ENCODE measurements at places on chromosomes 7 and 10.

DNA sequence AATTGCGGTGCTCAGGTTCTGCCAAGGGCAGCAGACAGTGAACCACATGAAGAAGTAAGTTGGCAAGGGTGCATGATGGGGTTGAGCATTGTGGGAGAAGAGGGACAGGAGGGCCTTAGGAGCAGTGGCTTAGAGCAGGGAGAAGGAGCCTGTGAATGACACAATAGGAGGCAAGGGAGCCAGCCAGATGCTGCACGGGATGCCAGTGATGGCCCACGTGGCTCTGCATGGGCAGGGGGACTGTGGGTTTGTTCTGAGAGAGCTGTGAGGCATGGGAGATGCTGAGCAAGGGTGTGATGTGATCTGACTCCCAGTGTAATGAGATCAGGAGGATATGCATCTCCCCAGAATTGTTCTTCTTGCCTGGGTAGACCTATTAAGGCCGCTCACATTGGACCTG lies 60.9 kb downstream of the C10orf90 start:
- no peak for DNase-seq

DNA sequence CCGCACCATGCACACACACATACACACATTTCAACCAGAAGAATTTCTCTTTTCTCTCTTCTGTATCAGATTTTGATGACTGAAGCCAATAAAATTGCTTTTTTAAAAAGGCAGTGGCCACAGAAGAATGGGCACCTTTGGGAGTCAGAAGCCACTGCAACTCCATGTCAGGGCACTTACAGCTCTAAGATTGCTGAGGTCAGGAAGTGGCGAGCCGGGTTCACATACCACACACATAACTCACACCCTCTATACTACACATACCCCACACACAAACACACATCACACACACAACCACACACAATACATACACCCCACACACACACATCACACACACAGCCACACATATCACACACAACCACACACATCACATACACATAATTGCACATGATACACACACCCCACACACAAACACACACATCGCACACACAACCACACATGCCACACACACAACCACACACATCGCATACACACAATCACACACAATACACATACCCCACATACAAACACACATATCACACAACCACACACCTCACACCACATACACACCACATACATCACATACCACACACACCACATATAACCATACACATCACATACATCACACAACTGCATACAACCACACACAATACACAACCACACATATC lies 31.2 kb downstream of the GPRIN2 start:
- no peak for DNase-seq

- no peak for DNase-seq
Measured at GRCh38 chr10:98339799-98340198, 71.8 kb upstream of the LOXL4 start.

- no peak for DNase-seq
Measured at GRCh38 chr10:133140417-133141143, 19.4 kb upstream of the KNDC1 start.

- DNase-seq = no peak
Measured at GRCh38 chr7:44311561-44312495, 13.6 kb downstream of the CAMK2B start.

DNA sequence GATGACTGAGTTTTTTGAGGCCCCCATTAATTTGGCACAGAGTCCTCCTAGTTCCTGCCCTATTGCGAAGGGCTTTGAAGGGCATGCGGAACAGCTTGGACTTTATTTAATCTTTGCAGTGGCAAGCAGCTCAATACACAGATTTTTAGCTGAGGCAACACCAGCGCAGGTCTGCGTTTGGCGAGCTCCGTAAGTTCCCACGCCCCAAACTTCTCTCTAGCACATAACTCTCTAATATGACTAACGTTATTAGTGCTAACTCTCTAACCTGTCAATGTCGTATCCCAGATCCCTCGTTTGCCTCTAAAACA lies 366 bp upstream of the TAF3 start:
- peak; percentile 52 for DNase-seq

GRCh38 chr10:86664341-86665217 lies 3.7 kb upstream of the LDB3 start:
- DNase-seq = no peak

- peak; percentile 80 for DNase-seq
Measured at GRCh38 chr10:97869091-97870042, 19.7 kb downstream of the GOLGA7B start.

DNA sequence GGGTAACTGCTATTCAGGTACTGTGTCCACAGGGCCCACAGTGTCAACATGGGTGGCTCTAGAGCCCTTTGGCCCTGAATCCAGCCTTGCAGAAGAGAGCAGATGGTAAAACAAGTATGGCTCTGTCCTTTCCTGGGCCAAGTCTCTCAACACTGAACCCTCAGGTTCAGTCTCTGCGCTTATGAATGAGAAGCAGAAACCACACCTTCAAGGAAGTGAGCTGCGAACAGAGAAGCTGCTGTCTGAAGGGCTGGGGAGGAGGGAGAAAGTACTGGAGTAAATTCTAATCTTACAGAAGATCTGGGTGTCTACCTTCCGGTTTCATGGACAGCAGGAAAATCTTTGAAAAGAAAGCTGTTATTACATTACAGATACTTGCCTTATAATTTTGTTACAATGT lies 4.1 kb downstream of the TBRG4 start:
- no peak for DNase-seq

- DNase-seq = no peak
Measured at GRCh38 chr10:2212244-2212834, 475.0 kb upstream of the ADARB2 start.

DNA sequence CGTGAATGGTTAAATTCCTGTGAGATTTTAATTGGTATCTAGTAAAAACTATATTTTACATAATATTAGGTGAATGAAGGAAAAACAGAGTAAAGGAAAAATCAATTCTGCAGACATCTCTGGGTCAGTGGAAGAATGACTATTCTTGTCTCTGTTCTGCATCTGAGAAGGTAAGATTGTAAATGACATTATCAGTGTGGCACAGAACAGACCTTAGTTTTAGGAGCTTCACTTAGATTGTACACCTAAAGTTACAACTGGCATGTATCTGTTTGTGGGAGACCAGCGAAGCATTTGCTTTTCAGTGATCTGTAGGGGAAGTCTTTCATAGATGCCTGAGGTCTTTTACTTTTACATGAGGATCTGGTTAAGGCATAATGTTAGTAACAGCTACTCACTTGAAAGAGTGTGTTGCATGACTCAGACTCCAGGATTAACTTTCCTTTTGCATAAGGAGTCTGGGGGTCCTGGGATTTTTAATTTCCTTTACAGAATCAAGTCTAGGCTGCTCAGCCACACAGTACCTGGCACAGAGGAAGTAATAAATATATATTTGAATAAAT lies 56.2 kb downstream of the JMJD1C start:
- DNase-seq = no peak

DNA sequence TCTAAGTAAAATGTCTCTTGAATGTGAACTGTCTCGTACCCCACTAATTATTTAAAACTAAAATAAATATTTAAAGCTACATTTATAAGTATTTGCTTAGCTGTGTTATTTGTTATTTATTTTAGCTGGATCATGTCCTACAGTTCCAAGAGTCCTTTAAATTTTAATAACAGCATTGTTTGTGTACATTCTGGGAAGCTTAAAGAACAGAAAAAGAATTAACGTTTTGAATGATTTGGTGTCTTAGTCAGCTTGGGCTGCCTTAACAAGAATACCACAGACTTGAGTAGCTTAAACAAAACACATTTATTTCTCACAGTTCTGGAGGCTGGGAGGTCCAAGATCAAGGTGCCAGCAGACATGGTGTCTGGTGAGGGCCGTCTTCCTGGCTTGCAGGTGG lies 107.4 kb downstream of the ITIH5 start:
- no peak for DNase-seq

DNA sequence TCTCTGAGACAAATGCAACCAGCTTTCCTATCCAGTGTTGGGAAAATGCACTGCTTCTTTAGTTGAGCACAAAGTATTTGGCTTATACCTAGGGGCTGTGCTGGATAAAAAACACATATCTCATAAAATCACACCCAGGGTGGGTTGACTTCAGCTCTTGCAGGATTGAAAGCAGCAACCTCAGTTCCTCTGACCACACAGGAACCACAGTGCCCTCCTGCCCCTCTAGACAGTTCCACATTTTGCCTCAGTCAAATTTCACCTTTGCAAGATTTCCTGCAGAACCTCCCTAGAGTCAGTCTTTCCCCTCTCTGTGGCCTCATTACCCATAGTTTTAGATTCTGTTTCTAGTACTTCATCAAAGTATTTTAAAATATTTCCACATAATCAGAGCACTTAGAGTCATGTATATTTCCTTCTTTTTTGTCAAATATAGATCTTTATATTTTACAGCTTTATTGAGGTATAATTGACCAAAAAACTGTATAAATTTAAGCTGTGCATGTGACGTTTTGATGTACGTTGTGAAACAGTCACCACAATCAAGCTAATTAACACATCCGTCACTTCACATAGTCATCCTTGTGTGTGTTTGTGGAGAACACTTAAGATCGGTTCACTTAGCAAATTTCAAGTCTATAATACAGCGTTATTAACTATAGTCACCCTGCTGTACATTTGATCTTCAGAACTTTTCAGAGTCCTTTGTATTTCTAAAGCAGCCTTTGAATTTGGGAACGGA lies 37.0 kb upstream of the EGR2 start:
- peak; percentile 56 for DNase-seq

DNA sequence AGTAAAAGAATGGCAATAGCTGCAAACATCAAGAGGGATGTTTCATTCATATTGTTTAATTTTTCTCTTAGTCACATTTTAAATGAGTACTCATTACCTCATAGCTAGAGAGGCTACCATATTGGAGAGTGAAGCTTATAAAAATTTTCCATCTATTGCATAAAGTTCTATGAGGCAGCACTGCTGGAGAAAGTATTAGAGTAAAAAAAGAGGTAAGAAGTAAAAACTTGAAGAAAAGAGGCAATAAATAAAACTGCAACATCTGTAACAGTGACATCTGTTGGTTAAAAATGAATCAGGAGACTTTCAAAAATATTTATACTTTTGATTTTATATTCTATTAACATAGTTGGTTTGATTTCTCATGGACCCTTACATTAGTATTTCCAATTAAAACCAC lies 284.5 kb upstream of the SEMA3D start:
- no peak for DNase-seq

- no peak for DNase-seq
Measured at GRCh38 chr10:58513188-58514110, 777 bp downstream of the BICC1 start.

DNA sequence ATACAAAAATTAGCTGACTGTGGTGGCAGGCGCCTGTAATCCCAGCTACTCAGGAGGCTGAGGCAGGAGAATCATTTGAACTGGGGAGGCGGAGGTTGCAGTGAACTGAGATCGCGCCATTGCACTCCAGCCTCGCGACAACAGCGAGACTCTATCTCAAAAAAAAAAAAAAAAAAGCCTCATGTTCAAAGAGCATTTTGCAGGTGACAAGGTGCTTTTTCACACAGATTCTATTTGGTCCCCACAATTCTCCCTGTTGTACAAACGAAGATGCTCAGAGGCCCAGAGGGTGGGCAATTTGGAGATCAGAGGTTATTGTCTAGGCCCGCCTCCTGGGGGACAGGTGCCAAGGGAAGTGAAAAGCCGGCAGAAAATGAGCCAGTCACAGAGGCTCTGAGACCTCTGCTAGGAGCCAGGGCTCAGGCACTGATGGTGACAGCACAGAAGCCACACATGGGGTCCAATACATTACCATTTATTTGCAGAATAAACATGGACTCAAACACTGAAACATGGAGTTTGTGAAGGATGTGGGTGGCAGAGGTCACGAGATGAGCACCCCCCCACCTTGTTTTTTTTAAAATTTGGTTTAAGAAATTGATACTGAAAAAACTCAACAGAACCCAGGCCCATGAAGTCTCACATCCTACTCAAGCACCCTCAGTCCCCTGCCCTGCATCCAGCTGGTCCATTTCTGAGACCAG lies 882 bp upstream of the GAL3ST4 start:
- DNase-seq = no peak

DNA sequence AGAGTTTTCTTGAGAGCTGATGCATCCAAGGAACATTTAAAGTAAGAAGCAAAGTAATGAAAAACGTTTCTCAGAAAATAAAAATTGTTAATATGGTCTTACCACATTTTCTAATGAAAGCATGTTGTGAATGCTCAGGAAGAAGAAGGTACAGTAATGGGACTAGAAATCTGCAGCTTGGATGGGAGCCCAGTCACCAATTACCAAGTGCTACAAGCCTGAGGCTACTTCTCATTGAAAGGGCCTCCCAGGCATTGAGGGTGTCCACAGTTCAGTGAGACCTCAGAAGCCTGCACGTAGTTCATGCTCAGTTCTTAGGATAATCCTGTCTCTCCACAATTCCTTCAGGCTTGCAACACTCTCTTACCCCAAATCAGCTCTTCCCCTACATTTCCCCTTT lies 17.6 kb downstream of the PTN start:
- DNase-seq = no peak

- DNase-seq = no peak
Measured at GRCh38 chr7:150313367-150313809, 9.8 kb upstream of the LRRC61 start.

DNA sequence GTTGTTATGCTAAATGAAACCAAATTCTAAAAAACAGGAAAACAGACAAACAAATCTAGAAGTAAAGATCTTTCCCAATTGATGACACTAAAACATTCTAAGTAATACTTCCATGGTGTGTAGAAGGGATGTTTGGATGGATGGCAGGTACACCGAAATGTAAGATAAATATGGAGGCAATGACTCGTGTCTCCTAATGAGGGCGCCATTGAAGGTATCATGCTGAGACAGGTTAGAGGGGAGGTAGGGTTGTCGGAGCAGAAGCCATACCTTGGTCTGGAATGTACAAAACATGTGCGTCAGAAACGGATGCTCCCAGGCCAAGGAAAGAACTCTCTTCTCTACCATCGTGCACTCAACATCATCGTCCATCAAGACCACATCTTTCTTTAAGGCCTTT lies 101.4 kb downstream of the PRKCQ start:
- DNase-seq = no peak

GRCh38 chr7:20229081-20229480 lies 11.9 kb upstream of the MACC1 start:
- DNase-seq = no peak

DNA sequence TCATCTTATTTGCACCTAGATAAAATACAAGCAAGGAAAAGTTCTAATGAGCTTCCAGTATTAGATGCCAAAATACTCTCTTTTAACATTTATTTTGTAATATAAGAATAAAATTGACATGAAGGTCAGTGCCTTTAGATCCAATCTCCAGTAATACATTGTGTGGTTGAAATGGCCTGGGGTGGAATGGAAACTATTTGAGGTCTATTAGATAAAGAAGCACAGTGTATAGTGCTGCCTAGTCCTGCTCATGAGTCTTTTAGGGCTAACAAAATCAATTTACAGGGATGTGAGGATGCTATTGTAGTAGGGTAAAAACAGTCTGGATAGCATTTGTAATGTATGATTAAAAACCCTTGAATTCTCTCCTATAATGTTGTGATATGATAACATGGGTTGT lies 84.5 kb upstream of the ETV1 start:
- no peak for DNase-seq

DNA sequence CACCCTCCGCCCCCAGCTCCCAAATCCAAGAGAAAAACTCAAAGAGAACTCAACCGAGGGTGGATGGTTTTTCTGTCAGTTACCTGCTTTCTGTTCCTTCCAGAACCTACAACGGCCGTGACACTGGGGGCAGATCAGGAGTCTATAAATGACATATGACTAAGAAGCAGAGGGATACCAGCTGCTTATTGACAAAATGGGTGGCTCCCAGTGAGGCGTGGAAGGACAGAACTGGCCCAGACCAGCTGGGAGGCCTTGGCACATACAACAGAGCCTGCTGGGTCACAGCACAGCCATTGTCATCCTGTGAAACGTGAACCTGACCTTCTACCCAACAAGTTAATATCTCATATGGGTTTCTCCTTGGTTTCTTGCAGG lies 84.3 kb upstream of the ADRB1 start:
- no peak for DNase-seq

Measured in AML-193 (cell line).